NCI-H446 treated with DMSO at 0.1 percent for 48 hours (cell line): ENCODE measurements at places on chromosomes 1 and 21.

- DNase-seq, result no peak
These were observed 61.5 kb downstream of the PACC1 start for GRCh38 chr1:212353181-212353580.

DNA sequence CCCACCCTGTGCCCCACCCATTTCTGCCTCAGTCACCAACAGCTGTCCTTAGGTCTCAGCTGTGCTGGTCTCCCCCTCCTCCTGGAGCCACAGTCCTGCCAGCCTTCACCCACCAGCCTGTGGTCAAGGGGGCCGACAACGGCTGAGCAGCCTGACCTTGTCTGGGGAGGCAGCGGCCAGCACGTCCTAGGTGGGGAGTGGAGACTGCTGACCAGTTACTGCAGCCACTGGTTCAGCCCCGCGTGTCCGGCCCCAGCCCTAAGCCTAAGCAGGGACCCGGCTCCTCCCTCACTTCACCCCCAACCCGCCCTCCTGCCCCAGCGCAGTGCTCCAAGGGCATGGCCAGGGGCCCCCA, 79.2 kb downstream of the MORN1 start:
- no peak for DNase-seq

- no peak for DNase-seq
These were observed 546 bp downstream of the KIF21B start for GRCh38 chr1:201022820-201023516.

DNA sequence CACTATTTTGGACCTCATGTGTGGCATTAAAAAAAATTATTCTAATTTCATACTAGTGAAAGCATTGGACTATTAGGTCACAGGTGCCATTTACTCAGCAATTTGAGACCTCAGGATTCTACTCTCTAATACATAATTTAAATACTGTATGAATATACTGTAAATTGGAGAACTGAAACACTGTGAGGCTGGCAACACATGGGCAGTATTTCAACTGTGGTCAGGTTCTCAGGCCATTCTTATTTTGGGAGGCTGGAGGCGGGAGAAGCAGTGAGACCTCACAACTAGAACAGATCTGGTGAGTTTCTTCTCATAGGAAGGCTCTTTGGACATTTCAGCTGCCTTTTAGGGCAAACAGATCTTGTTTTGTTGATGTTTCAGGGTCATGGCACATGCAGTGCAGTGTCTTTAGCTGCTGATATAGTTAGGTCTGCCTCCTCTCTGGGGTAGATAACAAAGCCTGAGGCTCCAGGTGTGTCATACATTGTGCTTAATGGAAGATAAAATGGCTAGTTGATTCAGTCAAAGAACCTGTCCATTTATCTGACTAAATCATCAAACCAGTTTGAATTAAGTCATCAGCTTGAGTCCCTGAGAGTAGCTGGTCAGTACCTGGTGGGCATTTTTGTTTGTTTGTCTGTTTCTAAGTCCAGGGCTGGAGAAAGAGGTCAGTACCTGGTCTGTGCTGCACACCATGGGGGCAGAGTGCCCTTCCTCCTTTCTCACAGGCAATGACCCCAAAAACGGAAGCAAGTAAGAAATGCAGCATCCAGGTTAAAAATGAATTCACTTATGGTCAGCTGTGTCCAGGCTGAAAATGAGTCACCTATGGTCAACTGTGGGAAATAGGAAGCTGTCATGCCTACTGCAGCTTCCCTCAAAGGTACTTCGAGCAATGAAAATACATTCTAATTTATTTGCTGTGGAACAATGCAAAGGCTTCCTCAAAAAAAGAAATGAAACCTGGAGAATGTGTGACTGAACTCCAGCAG, 216.2 kb downstream of the SDCCAG8 start:
- no peak for DNase-seq

DNA sequence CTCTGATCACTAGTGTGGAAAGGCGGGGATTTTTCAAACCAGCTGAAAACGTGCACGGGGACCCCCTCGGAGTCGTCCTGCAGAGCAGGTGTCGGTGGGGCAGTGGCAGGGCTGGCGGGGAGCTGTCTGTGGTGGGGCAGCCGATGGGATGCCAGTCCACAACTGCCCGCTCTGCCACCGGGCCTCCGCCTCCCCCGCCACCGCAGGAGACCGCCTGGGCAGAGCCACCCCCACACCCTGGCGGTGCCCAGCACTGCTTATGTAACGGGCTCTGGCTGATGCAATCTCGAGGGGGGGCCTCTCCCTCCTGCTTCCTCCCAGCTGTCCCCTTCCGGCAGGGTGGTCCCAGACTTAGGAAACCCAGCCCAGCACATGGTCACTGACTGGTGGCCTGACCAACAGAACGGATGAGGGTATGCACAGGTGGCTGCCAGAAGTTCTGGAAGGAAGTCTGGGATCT, 9.3 kb downstream of the CHD5 start:
- no peak for DNase-seq

- DNase-seq, result peak; percentile 15
These were observed 144.6 kb upstream of the TNR start for GRCh38 chr1:175887981-175888428.

- DNase-seq, result no peak
These were observed 4.4 kb downstream of the NTPCR start for GRCh38 chr1:232954594-232955365.

GRCh38 chr1:62196086-62196690, 1.5 kb downstream of the L1TD1 start:
- no peak for DNase-seq

DNA sequence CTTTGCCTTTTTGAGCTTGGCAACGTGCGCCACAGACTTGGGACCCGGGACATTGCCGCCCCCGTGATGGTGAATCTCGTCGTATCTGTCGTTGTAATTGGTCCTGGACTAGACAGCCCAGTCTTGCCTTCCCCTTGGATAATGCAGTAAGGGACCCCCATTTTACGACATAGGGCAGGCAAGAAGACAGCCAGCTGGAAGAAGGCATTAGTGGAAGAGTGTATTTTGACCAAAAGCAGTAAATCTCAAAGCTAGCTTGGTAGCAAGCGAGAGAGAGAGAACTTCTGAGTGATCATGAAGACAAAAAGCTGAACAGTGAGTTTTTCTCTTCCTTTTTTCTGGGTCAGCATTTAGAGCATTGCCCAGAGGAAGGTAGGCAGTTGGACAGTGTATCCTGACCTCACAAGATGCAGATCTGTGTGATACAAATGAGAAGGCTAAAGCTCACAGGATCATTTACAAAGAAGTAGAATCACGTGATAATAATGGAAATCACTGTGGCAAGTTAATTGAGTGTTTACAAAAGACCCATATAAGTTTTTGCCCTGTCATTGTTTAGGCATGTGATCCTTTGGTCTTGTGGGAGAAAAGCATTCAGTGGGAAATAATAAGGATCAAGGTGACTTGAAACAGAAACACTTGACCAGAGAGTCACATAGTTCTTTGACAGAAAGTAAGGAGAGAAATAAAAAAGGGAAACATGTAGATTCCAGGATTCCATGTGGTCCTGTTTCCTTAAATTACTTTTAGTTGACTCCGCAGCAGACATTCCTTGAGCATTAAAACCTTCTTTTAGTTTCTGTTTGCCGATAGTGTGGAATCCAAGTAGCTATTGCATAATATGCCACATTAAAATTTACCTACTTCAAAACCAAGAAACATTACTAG, 66.3 kb downstream of the CNST start:
- no peak for DNase-seq
